ENCODE measurements at places on chromosomes 5 and 9.

DNA sequence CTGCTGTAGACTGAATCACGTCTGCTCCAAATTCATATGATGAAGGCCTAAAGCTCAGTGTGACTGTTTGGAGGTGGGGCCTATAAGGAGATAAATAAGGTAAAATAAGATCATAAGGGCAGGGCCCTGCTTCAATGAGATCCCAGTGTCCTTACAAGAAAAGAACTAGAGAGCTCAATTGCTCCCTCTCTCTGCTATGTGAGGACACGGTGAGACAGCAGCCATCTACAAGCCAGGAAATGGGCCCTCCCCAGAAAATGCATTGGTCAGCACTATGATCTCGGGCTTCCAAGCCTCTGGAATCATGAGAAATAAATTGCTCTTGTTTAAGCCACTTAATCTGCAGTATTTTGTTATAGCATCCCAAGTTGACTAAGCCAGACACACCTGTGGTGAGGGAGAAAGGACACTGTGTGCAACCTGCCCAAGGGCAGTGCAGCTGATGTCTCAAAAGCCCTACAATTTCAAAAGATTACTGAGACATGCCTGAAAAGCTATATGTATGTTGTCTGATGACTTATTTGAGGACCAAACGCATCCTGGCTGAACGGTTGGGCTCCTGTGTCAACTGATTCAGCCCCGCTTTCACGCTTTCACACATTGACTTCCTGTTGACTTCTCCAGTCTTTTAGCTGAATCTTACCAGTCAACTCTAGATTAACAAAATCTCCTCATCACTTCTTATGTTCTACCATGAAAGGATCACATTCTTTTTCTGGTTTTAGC is 13.2 kb downstream of the GZMK start:
- peak; percentile 63 for DNase-seq

DNA sequence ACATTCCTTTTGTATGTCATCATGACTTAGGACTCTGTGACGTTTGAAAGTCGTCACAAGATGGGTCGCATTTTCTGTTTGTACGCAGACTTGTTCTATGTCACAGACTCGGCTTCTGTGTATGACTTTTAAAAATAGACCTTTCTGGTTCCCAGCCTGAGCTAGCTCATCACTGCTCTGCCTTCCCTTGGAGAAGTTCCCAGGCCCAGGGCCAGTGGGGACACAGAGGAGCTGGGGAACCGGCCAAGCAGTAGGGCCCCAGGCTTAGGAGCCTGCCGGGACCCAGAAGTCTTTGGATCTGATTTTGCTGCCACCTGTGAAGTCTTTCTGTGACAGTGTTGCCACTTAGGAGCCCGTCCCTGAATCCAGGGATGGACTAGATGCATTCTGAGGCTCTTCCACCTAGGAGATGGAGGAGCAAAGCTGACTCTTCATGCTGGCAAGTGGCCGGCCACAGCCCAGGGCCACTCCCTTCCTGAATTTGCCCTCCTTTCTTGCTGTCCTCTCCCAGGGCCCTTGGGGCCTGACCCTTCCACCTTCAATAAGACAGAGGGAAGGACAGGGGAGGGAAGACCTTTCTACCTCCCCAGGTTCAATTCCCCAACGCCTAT is 18.1 kb upstream of the UBE2QL1 start:
- DNase-seq, result no peak

DNA sequence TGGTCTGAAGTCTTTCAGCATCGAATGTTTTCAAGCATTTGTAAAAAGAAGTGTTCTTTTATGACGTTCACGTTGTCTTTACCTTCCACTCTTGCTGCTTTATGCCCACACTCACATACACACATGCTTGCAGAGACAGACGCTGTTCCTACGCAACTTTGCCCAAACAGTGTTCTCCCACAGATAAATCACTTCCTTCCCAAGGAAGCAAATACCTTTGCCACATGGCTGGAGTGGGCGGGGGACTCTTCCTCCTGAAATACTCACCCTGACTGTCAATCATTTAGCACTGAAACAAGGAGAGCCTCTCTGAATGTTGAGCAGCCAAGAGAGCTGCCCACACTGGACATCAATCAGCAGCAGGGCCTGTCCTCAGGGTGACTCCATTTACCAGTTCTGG is 22.4 kb upstream of the ASTN2 start:
- no peak for DNase-seq

DNA sequence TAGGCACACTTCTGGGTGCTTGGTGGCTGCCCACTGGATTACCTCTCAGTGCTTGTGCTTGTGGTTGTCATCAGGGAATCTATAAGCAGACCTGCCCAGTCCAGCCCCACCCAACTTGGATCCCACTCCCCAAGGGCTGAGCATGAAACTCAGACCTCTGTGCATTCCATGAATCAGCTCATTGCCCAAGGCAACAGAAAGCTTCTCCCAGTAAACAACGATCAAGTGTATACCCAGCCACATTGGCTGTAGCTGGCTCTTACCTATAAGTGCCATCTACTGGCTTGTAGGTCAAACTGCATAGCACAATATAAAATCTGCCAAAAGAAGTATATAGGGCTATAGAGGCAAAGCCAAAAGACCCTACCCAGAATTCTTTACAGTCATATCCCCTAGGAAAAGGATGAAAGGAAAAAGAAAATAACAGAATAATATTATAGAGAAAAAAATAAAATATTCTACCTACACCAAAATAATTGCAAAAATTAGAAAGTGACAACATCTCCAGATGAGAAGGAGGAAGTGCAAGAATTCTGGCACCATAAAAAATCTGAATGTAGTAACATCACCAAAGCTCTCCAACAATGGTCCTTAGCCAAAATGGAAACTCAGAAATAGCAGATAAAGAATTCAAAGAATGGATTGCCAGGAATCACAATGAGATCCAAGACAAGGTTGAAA is 321.0 kb upstream of the TRPC7 start:
- DNase-seq, result no peak

- no peak for DNase-seq
These were observed 142.7 kb downstream of the MLLT3 start for GRCh38 chr9:20479419-20480155.

- no peak for DNase-seq
These were observed 102.1 kb downstream of the C5orf15 start for GRCh38 chr5:133866160-133866902.

DNA sequence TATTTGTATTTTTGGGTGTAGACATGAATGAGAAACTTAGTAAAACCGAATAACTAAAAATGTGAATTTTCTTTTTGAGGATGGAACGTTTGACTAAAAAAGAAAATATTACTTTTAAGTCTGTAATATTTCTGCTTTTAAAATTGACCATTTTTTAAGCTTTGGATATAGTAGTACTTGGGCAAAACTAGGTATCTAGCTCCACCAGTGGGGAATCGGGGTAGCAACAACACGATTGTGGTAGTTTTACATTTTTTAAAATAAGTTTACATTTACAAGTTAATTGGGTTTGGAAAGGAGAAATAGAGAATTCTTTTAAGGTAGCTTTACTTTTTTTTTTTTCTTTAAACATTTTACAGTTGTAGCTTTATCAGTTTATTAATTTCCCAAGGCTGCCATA is 154.4 kb downstream of the MAN2A1 start:
- DNase-seq, result no peak

DNA sequence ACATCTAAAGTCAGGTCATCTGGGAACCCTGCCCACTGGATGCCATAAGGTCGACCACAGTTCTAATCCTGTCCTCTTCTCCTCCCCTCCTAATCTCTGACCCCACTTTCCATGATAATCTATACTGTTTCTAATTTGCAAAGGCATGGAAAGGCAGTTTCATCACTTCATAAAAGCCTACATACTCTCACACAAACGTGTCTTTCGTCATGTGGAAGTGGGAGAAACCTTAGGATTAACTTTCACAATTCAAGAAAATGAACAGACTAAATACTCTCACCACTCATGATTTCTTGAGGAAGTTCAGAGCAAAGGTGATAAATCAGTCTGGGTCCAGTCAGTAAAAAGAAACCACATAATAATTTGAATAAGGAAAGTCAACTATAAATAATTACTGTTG is 5.5 kb downstream of the FANCC start:
- DNase-seq, result no peak

GRCh38 chr5:156126716-156127115 is 200.2 kb upstream of the SGCD start:
- no peak for DNase-seq

DNA sequence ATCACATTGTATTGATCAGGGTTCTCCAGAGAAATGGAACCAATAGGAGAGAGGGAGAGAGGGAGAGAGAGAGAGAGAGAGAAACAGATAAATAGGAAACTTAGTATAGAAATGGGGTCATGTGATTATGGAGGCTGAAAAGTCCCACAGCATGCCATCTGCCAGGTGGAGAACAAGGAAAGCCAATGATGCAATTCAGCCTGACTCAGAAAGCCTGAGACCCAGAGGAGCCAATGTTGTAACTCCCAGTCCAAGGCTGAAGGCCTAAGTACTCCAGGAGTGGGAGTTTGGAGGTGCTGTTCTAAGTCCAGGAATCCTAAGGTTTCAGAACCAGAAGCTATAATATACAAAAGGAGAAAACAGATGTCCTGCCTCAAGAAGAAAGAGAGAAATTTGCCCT is 48.4 kb upstream of the ISOC1 start:
- DNase-seq, result no peak

DNA sequence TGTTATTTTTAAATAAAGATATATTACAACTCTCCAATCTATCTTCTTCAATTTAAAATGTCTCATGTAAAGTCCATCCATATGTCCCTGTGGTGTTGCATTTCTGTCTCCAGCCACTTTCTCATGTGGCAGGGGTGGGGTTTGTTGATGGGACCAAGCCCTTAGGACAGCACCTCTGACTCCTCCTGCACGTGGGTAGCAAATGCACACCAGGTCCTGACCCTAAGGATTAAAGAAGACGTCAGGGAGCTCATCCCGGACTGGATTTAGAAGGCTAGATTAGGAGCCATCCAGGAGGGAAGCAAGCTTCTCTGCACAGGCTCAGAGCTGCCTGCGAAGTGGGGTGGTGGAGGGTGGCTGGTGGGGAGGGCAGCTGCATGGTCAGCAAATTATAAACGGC is 38.9 kb upstream of the FAM120AOS start:
- DNase-seq, result no peak

GRCh38 chr5:165620394-165620793 is 2115.0 kb downstream of the MAT2B start:
- no peak for DNase-seq

GRCh38 chr9:22044583-22044982 is 35.5 kb upstream of the CDKN2B start:
- no peak for DNase-seq

DNA sequence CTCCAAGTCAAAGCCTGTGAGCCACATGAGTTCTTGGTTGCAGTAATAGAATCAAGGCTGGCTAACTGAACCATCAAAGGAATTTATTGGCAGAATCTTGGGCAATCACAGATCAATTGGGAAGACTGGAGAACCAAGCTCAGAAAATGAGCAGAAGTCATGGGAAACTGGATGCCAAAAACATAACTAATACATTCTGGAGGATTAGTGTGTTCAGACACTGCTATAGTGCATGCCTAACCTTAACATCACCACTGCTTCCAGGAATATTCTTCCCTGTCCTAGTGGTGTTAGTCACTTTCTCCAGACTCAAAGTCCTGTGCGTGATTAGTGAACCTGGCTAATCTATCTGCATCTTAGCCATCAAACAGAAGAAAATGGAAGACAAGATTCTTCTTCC is 843.7 kb downstream of the EFNA5 start:
- DNase-seq, result no peak

DNA sequence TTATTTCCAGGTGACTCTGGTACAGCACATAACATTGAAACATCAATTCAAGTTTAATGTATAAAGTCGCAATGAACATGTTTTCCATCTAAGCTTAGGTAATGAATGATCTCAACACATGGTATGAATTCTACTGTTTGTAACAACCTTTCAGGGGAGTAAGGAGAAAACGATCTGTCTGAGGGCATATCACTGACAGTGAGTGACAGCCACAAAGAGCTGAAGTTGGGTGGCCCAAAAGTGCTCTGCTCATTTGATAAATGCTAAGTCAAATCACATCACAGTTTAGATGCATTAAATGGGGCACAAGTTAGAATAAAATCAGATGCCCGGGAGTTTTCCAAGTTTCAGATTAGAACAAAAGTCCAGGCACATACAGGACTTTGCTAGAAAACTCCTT is 1.2 kb downstream of the FANCC start:
- no peak for DNase-seq

DNA sequence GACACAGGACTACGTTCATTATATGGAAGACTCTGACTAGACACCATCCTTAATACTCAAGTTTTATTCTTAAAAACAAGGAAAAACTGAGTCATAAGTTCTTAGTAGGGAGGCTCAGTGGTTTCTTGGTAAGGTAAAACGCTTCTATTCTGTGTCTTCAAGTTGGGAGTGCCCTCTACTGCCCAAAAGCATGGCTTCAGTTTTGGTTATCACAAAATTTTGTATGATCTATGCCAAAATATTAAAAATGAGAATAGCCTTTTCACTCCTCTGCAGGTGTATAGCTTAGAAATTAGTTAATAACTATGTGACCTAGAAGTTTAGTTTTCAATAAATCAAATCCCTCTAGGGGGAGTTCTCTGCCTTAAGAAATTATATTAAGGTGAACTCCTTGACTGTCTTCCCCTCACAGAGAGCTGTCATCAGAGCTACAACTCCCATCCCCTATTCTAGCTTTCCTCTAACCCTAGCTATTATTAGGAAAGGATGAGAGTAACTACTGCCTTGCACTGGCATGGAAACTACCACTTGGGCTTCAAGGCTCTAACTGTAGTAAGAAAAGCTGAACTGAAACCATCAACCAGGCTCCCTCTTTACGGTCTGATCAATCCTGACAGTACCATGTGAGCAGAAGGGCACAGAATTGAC is 189.7 kb downstream of the GNAQ start:
- DNase-seq, result peak; percentile 8

DNA sequence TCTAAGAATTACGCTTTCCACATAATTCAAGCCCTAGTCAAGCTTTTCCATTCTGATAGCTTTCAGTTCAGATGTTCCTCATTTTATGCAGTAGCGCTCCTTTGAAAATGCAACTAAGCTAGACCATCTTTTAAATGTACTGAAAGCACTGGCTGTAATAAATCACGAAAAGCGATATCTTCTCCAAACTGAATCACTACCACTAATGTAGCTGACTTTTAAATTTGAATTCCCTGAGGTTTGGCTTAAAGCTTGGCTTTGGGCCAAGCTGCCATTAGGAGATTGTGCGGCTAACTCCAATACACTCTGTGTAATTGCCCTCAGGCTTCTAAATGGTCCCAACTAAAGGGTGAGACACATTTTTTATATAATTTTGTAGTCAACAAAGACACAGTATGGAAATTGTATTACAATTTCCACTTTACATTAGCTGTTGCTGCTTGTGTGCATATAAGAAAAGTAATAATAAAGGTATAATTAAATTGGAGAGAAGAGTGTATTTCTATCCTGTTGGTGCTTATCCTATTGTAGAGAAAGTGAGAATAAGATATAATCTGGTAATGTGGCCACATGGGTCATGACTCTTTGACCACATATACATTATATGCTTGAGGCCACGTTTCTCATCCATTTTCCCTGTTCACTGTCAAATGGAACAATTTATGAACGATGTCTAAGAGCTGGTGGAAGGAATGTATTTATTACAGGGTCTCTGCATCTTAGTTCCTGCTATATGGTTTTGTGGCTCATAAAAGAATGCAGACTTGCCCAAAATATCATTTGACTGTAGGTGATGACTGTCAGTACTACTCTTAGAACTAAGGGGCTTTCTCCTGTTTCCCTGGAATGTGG is 118.7 kb upstream of the TAF11L2 start:
- DNase-seq, result no peak

GRCh38 chr5:54944364-54944763 is 41.0 kb downstream of the ESM1 start:
- peak; percentile 68 for DNase-seq

- no peak for DNase-seq
These were observed 33.3 kb upstream of the CDKN2AIPNL start for GRCh38 chr5:134444941-134445471.
